Left lung (tissue), 14 donors: ENCODE measurements at places on chromosomes 5 and 9. TPM values are rescaled to one million over a fixed set of nuclear protein-coding genes. Genes with fewer than 3 reads are reported as not detected.

ITGA2 gene
- 44.4 TPM for total RNA-seq

- no peak for DNase-seq
These were observed 25.6 kb upstream of the GTF3C5 start for GRCh38 chr9:133004999-133005760.

GRCh38 chr5:124527220-124527991 lies 219.0 kb downstream of the ZNF608 start:
- DNase-seq = peak; percentile 42

DNA sequence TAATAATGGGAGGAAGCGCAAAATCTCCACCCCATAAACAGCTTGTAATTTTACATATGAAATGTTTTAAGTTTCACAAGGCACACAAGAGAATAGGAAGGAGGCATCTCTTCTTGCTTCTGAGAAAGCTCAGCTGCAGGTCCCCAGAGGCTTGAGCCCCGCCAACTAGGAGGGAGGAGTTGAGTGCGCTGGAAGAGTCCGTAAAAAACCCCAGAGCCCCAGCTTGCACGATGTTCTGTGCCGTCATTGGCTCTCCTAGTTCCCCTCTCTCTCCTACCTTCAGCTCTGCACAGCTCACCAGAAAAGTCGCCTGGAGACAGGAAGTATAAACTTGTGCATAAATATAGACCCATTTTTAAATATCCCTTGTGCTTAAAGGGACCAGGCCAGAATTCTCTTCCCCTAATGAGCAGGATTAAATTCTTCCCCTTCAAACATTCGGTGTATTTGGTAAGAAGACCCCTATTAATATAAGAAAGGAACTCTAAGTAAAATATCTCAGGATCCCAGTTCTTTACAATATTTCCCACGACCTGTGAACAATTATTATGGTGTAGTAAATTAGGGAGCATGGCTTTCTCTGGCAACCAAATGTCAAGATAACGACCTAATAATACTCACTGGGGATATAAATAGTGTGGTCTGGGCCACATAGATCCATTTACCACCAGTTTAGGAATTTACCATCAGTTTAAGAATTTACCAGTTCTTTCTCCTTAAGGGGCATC lies 13.7 kb downstream of the GLRX start:
- DNase-seq = no peak

CTSV gene
- 0.24 TPM for total RNA-seq

SNCAIP gene
- 3.2 TPM for total RNA-seq

GRCh38 chr9:35105571-35106342 lies 2.8 kb upstream of the STOML2 start:
- no peak for DNase-seq

DNA sequence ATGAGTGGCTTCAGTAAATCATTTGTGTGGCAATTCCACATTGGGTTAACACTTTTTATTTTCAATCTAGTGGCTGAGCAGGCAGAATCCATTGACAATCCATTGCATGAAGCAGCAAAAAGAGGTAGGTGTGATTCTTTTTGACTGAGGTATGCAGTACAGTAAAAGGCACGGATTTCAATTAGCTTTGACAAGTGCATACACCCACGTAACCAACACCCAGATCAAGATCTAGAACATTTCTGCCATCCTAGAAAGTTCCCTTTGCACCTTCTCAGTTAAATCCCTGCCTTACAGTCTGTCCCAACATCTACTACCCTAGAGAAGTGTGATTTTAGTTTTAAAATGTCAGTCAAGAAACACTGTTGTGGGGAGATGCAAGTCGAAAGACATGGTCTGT lies 43.4 kb downstream of the OSTF1 start:
- no peak for DNase-seq

MCC gene
- 12.5 TPM for total RNA-seq

PCSK1 gene
- total RNA-seq = 0.15 TPM

DNA sequence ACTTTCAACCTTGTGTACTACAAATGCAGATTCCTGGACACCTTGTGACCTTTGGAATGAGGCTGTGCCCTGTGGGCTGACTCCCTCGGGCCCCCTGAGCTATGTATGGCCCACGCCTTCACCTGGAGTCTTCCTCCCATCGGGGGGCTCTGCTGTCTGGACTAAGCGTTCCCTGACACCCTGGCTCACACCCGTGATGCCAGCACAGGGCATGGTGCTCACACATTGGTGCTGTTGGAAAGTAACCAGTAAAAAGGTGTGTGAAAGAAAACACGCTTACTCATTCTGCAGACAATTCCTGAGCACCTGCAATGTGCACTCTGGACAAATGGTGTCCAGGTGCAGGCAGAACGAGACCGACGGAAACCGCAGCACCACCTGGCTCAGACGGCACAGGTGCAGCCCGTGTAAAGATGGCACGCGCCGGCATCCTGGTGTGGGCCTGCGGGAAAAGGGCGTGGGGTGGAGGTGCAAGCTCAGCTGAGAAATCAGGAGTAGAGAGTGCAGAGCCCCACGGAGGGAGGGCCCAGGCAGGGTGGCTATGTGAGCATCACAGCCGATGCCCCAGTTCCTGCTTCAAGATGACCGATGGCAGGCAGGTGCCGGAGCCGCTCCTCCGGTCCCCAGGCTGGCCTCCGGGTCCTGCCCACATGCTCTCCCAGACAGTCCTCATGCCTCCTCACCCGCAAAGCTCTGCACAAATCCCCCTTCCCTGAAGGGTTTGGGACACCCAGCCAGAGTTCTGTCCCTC lies 11.0 kb downstream of the LPCAT1 start:
- DNase-seq = peak; percentile 70

GRCh38 chr5:17604951-17605350 lies 968 bp downstream of the TAF11L11 start:
- no peak for DNase-seq

GRCh38 chr5:92513067-92513466 lies 1068.0 kb downstream of the NR2F1-AS1 start:
- no peak for DNase-seq

ADGRD2 gene
- not detected for total RNA-seq

DNA sequence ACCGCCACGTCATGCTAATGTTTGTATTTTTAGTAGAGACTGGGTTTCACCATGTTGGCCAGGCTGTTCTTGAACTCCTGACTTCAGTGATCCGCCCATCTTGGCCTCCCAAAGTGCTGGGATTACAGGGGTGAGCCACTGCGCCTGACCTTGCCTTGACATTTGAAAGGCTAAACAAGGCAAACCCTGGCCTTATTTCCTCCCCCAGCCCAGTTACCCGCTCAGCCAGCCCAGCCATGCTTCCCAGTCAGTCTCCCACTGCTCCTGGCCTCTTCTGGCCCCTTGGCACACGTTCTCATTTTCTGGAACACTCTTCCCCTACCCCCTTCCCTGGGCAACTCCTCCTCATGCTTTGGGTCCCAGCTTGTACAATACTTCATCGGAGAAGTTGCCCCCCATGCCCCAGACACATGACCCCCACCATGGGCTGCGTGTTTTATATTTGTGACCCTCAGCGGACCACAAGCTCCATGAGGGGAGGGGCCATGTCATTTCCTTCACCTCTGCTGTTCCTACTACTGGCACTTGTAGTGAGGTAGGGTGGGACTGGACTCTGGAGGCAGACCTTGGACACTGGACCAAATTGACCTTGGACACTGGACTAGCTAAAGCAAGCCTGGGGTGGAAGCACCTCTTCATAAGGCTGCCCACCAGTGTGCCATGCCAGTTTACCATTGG lies 94.4 kb upstream of the IER5L start:
- no peak for DNase-seq

TXNDC8 gene
- total RNA-seq = not detected

TMEM215 gene
- total RNA-seq = not detected

DNA sequence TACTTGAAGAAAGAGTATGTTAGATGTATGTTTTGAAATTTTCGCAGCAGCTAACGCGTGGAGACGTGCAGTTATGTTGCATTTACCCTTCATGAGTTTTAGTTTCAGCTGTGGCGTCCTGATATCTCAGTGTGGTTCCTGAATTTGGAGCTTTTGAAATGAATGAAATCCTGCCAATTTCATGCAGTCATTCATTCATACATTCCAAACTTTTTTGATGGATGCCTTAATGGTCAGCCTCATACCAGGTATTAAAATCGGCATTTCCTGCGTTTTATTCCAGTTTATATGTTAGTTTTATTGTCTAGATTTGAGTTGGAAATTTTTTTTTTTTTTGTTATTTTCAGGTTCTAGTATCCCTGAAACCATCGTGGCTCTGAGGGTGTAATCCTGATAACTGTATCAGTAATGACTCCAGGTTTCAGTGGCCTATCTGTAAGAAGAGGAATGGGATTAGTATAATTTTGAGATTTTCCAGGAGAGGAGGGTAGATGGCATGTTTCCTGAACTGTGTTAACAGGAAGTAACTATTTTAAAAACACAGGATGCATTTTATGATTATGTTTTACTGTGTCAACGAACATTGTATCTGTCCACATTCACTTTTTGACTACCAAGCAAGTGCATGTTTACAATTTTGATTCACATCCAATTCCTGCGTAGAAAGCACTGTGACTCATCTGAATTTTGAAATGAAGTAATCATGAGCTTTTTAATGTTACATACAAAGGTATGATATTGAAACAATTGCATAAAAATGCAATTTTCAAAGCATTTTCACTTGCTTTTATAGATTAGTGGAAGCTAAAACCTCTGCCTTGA lies 1.0 kb downstream of the FOCAD start:
- DNase-seq = no peak

GRCh38 chr5:135578305-135578684 lies 496 bp downstream of the CXCL14 start:
- no peak for DNase-seq

CAVIN4 gene
- 1.0 TPM for total RNA-seq

- no peak for DNase-seq
These were observed 294.9 kb downstream of the TAF11L14 start for GRCh38 chr5:17929171-17929570.

DNA sequence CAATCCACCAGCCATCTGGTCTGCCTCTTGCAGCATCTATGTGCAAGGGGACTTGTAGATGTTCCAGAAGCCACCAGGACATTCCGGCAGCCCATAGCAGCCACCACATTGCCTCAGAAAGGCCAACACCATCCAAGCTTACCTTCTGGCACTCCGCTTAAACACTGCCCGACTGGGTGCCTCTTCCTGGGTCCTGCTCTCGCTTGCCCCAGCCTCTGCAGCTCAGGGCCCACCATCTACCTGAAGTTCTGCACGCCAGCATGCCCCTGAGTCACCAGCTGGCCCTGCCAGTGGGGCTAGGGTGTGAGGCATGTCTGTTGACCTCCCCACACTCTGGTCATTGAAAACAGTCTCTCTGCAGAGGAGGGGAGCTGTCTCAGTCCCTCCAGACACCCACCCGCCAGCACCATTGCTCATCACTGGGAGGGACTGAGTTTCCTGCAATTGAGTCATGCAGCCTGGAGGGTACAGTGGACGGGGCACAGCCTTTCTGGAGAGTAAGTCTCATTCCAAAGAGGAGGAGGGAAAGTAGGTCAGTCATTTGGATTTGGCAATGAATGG lies 16.9 kb upstream of the COL5A1 start:
- DNase-seq = peak; percentile 28

GRCh38 chr9:73230251-73230650 lies 78.6 kb downstream of the ANXA1 start:
- no peak for DNase-seq
